ENCODE measurements at places on chromosomes 5 and 9.

GRCh38 chr9:211036-211435 lies 3.6 kb upstream of the DOCK8 start:
- DNase-seq: no peak

DNA sequence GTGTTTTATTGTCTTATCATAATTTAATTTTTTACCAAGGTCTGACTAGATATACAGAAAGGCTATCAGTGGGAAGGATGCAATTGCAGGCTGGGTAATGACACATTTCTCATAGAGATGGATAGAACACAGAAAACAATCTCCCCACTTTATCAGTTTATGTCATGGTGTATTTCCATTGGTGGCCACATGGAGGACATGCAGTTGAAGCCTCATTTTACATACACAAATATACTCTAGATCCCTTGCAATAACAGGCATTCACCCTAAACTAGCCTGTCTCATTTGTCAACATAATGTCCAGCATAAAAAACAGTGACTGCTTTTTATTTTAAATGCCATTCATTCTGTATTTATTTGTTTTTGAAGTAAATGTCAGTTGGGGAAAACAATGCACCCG lies 526.3 kb downstream of the GABRG2 start:
- DNase-seq: no peak

GRCh38 chr5:155884041-155884440 lies 442.9 kb upstream of the SGCD start:
- no peak for DNase-seq

DNA sequence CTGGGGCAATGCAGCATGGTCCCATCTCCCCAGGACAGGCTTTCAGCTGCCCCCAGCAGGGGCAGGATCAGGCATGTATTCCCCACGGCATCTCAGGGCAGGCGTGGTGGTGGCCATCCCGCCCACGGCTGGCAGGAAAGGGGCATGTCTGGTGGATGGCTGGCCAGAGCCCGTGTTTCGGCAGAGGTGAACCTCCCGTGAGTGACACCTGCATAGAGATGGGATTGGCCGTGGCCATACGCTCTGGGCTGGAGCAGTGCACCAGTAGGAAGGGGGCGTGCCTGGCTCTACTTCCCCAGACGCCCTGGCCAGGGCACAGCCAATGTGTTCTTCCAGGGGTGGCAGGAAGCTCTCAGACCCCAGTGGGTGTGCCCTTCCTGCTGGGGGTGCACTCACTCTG lies 139.1 kb downstream of the ZNF354C start:
- no peak for DNase-seq

- no peak for DNase-seq
These were observed 119.4 kb downstream of the WNK2 start for GRCh38 chr9:93303258-93303771.

DNA sequence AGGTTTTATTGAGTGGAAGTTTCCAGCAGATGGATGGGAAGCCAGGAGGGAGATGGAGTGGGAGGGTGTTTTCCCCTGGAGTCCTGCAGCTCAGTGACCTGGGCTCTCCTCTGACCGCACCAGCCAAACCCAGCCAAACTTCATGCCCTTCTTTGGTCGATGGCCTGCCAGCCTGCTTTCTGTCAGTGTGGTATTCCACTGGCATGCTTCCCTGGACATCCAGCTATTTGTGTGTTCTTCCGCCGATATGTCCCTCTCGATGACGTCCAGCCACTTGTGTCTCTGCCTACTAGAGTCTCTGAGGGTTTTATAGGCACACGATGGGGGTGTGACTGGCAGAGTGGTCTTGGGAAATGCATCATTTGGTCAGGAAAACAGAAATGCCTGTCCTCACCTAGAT lies 33.8 kb downstream of the GPBP1 start:
- no peak for DNase-seq

Data from GM12864 (cell line).